ENCODE measurements at places on chromosomes 11 and 22. TPM values are rescaled to one million over a fixed set of nuclear protein-coding genes. Genes with fewer than 3 reads are reported as not detected.

DNA sequence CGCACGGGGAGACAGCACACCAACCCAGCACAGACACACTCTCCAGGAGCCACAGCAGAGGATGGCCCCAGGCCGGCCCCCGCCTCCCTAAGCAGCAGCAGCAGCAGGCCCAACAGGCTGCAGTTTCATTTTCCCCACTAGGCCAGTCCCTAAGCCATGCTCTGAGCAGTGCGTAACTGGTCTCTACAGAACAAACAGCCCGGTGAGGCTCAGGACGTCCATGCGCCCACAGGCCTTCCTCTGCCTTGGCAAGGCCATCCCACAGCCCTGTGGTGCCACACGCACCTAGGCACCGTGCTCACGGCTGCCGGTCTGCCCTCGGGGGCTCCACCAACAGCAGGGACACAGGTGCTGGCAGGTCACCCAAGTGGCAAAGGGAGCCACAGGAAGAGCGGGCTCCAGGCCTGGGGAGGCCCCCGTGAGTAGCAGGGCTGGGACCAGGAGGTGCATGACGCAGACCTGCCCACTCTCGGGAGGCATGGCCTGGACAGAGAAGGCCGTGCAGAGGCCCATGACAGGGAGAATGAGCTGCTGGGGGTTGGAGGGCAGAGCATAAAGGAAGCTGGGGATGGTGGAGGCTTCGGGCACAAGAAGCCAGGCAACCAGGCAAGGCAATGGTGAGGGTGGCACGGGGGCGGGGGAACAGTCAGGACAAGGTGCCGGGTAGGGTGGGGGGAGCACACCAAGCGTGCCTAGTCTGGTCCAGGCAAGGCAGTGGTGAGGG is 1.4 kb upstream of the MOB2 start:
- no peak overlapping the region for H3K27ac ChIP-seq

DNA sequence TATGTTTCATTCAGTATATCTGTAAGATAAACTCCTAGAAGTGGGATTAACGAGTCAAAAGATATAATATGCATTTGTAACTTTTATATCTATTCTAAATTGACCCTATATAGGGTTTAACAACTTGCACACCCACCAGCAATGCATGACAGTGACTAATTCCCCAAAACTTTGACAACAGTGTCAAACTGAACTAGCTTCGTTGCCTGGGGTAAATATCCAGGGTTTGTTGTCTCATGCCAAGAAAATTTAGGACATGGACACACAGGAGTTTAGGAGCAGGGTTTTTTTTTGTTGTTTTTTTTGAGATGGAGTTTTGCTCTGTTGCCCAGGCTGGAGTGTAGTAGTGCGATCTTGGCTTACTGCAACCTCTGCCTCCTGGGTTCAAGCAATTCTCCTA is 5.1 kb downstream of the SNU13 start:
- no peak overlapping the region for H3K27ac ChIP-seq
- H3K27me3 ChIP-seq, result no peaks in the 10 kb centered on the region
- peaks cover 10% of the 10 kb centered on the region for H3K4me1 ChIP-seq

- DNase-seq, result peak; percentile 65
- no peaks in the 10 kb centered on the region for H3K36me3 ChIP-seq
- peaks cover 49% of the 10 kb centered on the region for H3K4me1 ChIP-seq
- no peaks in the 10 kb centered on the region for H3K27me3 ChIP-seq
- no peak overlapping the region for H3K4me3 ChIP-seq
Measured at GRCh38 chr11:57775491-57775890, 13.9 kb downstream of the CTNND1 start.

DNA sequence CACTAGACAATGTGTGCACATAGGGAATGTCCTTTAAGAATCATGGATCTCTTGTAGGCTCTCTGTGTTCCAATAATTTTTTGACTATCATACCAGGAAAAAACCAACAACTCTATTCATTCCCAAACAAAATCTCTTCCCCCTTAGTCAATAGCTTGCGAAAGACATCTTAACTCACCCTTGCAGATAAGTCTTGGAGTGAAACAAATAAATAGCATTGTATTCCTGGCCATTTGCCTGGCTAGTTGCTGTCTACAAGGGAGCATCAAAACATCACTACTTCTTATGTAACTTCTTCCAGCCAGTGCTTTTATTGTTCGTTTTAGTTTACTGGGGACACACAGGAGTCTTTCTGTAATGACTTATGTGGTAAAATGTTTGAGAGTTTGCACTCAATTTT is 29.4 kb downstream of the SCN3B start:
- peaks cover 13% of the 10 kb centered on the region for H3K36me3 ChIP-seq
- peaks cover under 1% of the 10 kb centered on the region for H3K4me1 ChIP-seq
- H3K4me3 ChIP-seq, result no peak overlapping the region
- H3K27me3 ChIP-seq, result no peaks in the 10 kb centered on the region
- no peak overlapping the region for H3K27ac ChIP-seq
- DNase-seq, result no peak

GRCh38 chr11:70456921-70457532 is 58.7 kb downstream of the CTTN start:
- peaks cover 3% of the 10 kb centered on the region for H3K27me3 ChIP-seq
- no peaks in the 10 kb centered on the region for H3K36me3 ChIP-seq
- H3K4me3 ChIP-seq, result no peak overlapping the region
- H3K4me1 ChIP-seq, result no peaks in the 10 kb centered on the region

JAML gene
- total RNA-seq, result 2.5 TPM

VPS37C gene
- 10.0 TPM for total RNA-seq

Data from muscle of leg (tissue), 16 donors.